ENCODE measurements at places on chromosomes 12 and 14.

- no peak for DNase-seq
These were observed 208.4 kb downstream of the PAWR start for GRCh38 chr12:79482323-79482722.

DNA sequence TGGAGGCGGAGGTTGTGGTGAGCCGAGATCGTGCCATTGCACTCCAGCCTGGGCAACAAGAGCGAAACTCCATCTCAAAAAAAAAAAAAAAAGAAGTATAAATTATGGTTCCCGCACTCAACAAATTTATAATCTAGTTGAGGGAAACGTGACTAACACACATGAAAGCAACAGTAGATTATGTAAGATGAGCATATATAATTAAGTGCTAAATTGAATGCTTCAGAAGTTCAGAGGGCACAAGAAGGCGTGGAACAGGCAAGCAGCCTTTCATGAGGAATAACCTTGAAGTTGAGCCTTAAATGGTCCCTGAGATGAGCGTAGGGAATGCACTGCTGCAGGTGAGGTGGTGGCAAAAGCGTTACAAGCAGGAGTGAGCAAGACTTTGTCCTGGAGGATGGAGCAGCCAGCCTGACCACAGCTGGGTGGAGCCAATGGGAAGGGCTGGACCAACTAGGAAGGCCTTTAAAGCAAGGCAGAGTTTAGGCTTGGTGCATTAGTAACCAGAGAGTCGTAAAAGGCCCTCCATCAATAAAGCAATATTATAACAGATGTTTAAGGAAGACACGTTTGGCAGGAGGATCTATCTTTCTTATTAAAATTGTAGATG, 30.6 kb upstream of the TUBA1A start:
- DNase-seq: no peak

DNA sequence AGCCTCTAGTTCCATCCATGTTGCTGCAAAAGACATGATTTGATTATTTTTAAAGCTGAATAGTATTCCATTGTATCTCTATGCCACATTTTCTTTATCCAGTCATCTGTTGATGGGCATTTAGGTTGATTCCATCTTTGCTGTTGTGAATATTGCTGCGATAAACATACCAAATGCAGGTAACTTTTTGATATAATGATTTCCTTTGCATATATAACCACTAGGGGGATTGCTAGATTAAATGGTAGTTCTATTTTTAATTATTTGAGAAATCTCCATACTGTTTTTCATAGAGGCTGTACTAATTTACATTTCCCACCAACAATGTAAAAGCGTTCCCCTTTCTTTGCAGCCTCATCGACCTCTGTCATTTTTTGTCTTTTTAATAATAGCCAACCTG, 342.5 kb downstream of the MDGA2 start:
- no peak for DNase-seq

GRCh38 chr12:75162845-75163244, 46.8 kb downstream of the KCNC2 start:
- DNase-seq: no peak

GRCh38 chr14:23128969-23129758, 10.1 kb upstream of the CEBPE start:
- DNase-seq: no peak

DNA sequence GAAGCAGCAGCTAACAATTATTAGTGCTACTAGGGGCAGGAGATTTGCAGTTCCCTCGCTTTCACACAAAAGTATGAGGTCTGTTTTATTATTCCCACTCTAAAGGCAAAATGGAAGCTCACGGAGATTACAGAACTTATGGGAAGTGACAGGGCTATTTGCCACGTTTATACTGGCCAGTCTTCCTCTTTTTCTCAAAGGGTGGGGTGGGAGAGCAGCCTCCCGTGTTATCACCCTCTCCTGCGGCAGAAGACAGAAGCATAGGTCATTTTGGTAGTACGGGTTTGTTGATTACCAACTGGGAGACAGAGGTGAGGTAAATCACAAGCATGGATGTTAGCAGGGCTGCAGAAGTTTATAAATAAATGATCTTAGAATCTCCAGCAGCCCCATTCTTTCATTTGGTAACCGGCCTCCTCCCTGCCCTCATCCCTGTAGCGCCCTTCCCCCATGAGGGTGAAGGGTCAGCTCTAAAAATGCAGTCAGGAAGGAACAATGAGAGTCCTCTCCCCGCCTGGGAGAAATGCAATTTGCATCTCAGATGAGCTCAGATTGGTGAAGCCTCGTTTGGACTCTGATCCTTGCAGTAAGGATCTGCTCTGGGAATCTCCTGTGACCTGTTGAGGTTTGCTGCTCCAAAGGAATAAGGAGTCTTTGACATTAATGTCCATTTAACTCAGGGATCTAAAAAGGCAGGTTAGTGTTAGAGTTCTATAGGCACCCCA, 44.7 kb upstream of the SINHCAF start:
- DNase-seq: peak; percentile 52

DNA sequence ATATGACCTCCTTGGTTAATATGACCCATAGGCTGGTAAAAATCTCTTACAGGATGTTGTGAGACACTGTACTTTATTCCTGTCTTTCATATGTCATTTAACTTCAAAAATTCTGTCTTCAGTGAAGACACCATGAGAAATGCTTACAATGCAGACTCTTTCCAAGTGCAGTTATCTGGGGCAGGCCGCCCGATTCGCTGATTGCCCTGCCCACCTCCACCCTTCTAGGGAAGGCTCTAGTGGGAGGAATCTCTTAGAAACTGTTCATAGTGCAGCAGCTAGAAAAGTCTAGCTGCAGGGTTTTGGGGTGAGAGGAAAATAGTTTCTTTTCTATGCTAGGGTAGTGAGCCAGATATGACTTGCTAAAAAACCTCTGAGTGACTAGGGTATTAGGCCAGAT, 15.0 kb upstream of the CIPC start:
- no peak for DNase-seq

DNA sequence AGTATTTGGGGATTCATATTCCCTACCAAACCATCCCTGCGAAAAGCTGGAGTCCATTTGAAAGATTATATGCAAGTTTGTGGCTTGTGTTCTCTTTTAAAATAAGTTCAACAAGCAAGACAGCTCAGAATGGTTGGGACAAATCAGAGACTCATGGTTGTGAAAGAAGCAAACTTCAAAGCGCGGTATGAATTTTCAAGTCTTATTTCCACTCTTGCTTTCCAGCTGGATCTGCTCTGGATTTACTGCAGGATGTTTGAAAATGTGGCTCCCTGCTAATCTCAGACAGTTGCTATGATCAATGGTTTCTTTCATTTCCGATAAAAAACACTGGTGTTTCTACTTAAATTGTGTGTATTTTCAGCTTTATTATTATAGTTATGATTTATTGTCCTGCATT, 477.5 kb downstream of the RAD51B start:
- DNase-seq: no peak

- DNase-seq: no peak
These were observed 67.3 kb downstream of the TSPAN9 start for GRCh38 chr12:3144495-3144894.
